Suppressor macrophage treated with lipopolysaccharide for 1 hour (primary cell): ENCODE measurements at places on chromosomes 7 and 10.

DNA sequence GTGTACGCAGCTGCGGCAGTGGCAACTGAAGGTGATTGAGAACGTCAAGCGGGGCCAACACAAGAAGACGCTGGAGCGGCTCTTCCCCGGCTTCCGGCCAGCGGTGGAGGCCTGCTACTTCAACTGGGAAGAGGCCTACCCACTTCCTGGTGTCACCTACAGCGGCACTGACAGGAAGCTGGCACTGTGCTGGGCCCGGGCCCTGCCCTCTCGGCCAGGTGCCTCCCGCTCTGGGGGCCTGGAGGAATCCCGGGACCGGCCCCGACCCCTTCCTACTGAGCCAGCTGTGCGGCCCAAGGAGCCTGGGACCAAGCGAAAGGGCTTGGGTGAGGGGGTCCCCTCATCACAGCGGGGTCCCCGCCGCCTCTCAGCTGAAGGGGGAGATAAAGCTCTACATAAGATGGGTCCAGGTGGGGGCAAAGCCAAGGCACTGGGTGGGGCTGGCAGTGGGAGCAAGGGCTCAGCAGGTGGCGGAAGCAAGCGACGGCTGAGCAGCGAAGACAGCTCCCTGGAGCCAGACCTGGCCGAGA lies 6.5 kb downstream of the ZSWIM8 start:
- no peak for DNase-seq

- no peak for DNase-seq
These were observed 89.9 kb upstream of the PPP1R3A start for GRCh38 chr7:114008696-114009095.

DNA sequence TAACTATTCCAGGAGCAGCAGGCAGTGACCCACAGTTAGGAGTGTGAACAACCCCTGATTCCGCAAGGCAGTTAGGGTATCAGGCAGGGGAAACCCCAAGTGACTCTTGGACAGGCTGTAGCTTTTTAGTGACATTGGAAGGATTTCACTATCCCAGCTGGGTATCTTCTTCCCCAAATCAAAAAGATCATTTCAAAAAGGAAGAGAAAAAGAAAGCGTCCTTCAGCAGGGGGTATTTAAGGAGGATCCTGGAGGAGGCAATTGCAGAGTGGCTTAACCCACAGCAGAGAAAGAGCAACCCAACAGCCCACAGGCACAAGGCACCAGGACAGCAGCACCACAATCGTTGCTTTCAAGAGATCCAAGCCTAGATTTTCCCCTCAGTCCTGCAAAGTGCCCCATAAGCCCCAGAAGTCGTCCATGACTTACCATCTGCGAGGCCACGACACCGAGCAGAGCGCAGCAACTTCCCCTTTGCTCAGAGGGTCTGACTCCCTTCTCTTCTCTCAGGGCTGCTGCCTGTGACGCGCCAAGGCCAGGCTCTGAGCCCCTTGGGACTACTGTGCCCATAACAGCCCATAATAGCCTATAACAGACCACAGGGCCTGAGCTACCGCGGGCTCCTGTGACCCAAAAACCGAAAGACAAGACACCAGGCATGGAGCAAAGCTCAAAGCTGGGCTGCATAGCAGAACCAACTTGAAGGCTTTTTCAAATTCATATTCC lies 19.8 kb downstream of the PIK3AP1 start:
- DNase-seq, result peak; percentile 86

GRCh38 chr7:67896721-67897120 lies 900.1 kb downstream of the TYW1 start:
- no peak for DNase-seq

GRCh38 chr10:1168763-1169162 lies 112.6 kb downstream of the WDR37 start:
- DNase-seq, result no peak

DNA sequence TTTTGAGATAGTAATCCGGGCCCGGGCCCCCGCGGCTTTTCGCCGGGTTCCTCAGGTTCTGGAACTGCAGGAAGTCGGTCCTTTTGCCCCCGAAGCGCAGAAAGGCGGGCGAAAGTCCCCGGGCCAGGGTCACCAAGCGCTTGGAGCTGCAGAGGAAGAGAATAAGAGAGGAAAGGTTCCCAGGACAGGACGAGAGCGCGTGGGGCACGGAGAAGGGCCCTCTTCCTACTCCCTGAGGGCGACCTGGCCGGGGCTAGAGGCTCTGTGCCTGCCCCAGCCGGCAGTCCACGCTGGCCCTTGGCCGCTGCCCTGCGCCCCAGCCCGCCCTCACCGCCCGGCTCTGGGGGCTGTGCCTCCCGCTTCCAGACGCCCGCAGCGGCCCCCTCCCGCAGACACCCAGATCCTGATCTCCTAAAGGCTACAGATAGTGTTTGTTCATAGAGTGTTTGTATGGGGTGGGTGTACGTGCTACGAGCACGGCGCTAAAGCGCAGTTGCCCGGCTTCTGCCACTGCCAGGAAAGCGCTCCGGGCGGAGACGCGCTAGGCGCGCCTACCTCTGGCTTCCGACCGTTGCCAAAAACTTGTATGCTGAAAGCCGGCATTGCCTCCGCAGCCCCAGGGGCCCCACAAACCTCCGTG lies 3.2 kb downstream of the HPSE2 start:
- peak; percentile 5 for DNase-seq

- DNase-seq, result no peak
These were observed at the start of gene LANCL2 for GRCh38 chr7:55365205-55365674. Gene LANCL2, plus strand, starts transcription at chr7:55365337. Its CDS starts 689 bp downstream, at chr7:55366026.

- peak; percentile 26 for DNase-seq
These were observed 62.7 kb downstream of the ADCYAP1R1 start for GRCh38 chr7:31114593-31115343.

GRCh38 chr10:115045499-115045898 lies 47.7 kb upstream of the ATRNL1 start:
- no peak for DNase-seq

GRCh38 chr10:15374156-15374555 lies 3.1 kb upstream of the FAM171A1 start:
- DNase-seq, result no peak

- DNase-seq, result no peak
These were observed 6.5 kb downstream of the ZNF438 start for GRCh38 chr10:31025142-31025541.

- no peak for DNase-seq
These were observed 108.8 kb downstream of the GNAI1 start for GRCh38 chr7:80243425-80243824.

- peak; percentile 41 for DNase-seq
These were observed 23.7 kb downstream of the EPDR1 start for GRCh38 chr7:37943905-37944736.

DNA sequence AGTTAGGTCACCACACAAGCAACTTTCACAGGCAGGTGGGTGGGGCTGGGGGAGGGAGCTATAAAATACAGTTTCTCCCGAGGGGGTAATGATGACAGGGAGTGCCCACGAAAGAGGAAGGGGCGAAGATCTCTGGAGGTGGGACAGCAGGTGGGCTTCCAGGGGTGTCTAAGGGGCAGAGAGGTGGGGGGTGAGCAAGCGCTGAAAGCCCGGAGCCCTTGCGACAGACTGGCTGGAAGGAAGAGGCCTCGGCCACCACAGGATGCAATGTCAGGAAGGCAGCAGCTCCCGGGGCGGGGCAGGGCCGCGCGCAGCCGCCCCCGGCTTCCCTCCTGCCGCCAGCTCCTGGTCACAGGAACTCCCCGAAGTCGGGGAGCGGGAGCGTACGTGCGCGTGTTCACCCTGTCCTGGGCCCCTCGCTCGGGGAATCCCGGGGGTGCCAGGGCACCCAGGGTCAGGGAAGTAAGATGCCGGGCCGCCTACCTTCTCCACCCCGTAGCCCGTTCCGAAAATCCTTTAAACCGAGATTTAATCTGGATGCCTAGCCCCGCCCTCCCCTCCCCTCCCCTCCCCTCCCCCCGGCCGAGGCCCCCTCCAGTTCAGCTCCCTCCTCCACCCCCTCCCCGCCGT lies 105.2 kb upstream of the PPIF start:
- DNase-seq, result peak; percentile 96

DNA sequence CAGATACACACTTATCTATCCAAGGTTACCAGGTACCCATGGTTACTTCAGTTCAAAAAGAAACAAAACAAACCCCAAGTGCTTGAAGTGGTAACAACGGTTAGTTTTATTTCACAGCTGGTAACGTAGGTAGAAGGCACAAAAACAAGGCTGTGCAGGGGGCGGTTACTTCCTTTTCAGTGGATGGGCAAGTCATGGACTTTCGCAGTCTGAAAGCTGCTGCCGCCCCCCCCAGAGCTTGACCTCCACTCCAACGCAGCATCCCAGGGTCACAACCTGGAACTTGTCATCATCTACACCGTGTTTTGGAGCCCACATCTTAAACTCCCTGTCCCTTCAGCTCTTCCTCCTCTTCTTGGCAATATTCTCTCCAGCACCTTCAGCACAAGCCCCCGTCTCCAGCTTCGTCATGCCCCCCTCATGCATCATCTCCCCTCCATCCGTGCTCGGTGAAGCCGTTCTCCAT lies 181.2 kb upstream of the ITGB1 start:
- DNase-seq, result no peak

GRCh38 chr7:11196143-11196542 lies 222.5 kb downstream of the PHF14 start:
- DNase-seq, result no peak

GRCh38 chr7:36217961-36218284 lies 64.9 kb downstream of the EEPD1 start:
- DNase-seq, result peak; percentile 23

DNA sequence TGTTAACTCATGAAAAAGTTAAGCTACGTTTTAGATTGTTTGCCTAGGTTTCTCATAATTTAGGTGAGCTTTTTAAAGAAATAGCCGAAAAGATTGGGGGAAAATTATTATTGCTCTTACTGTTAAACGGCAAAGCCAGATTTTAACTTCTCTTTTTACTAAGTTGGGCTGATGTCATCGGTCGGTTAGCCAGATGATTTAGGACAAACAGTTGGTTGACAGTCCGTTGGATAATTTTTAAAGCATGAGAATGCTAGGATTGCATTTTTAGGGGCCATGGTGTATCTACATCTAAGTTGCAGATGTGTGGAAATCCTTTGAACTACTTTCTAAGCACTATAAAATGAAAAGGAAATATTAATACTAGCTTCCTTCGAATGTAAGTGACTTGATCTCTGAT lies 280.9 kb upstream of the AKR1E2 start:
- peak; percentile 67 for DNase-seq

GRCh38 chr10:45480294-45480693 lies 106.3 kb downstream of the ALOX5 start:
- no peak for DNase-seq

DNA sequence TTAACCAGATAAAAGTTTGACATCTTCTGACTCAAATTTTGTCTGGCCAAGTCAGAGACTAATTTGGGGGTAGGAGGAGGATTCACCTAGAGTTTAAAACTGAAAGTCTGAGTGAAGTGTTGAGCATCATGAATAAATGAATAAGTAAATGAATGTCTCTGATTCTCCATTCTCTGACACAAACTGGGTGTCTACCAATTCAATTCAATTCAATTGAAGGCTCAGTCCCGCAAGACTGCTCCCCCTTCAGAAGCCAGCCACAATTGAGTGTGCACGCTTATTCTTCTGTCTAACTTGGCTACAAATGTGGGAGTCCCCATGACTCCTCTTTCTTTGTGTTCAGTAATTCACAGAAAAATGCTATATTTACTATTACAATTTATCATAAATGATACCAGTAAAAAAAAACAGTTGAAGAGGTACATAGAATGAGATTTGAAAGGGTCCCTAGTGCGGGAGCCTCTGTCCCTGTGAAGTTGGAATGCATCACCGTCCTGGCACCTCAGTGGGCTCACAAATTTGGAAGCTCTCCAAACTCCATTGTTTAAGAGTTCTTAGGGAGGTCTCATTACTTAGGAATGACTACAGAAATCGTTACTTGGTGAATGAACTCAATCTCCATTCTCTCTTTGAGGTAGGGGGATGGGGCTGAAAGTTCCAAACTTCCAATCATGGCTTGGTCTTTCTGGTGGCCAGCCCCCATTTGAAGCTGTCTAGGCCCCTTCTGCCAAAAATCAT lies 243.7 kb upstream of the PHYHIPL start:
- DNase-seq, result no peak

GRCh38 chr10:33100781-33101391 lies 142.9 kb upstream of the ITGB1 start:
- peak; percentile 15 for DNase-seq

- no peak for DNase-seq
These were observed 70.1 kb downstream of the MCU start for GRCh38 chr10:72762042-72762441.

- DNase-seq, result no peak
These were observed 39.0 kb downstream of the TFAM start for GRCh38 chr10:58424176-58424575.

GRCh38 chr7:122884186-122884585 lies 2.1 kb downstream of the CADPS2 start:
- DNase-seq, result no peak

GRCh38 chr10:17386021-17386420 lies 68.4 kb downstream of the ST8SIA6 start:
- DNase-seq, result no peak

GRCh38 chr10:98301664-98302319 lies 33.8 kb upstream of the LOXL4 start:
- no peak for DNase-seq

- peak; percentile 71 for DNase-seq
These were observed 64.9 kb downstream of the IKZF1 start for GRCh38 chr7:50369143-50370026.

DNA sequence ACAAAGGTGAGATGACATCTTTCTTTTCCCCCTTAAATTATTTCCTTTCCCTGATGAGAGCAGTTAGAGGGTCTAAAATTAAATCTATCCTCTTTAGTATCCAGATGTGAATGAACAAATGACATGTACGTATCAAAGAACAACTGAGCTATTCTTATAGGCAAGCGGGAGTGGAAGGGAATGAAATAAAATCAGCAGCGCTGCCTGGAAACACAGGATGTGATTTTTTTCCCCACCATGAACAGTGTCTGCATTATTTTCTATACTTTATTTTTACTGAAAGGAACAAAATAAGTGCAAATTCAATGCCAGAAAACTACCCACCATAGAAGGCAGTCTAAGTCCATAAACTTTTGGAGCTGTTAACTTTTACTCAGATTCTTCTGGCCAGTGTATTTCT lies 40.6 kb downstream of the SLC26A4 start:
- DNase-seq, result no peak

- no peak for DNase-seq
These were observed 436.2 kb upstream of the IGFBP3 start for GRCh38 chr7:46357290-46357689.

DNA sequence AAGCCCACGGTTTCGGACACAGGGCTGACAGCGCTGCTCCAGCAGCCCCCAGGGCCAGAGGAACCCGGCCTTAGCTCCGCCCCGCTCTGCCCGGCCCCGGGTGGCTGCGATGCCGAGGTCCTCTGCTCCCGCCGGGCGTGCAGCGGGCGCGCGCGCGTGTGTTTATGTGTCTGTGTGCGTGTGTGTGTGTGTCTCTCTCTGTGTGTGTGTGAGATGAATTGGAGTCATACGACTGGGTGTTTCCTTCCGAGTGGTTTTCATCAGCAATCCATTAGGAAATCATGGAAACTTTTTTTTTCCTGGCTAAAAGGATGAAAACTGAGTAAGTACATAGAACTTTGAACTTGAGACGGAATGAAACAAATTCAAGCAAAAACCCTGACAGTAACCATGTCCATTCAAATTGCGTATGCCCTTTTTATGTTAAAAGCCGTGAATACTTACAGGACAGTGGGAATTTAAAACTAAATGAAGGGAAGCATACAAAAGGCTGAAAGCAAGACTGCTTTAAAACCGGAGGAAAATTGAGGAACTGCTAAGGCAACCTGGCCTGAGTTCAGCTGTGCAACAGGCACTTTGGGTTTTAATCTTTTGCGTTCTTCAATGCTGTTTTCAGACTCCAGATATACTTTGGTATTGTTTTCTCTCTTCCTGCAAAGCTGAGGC lies at the start of gene CPED1:
Gene CPED1 (plus strand): TSS at position 121 of the 666 bp plus-strand sequence. CDS start 911 bp downstream, outside the sequence.
- DNase-seq, result peak; percentile 93

GRCh38 chr7:4687956-4688355 lies 5.9 kb downstream of the FOXK1 start:
- DNase-seq, result no peak
